ENCODE measurements at places on chromosomes 13 and 19.

GRCh38 chr13:65454403-65454802 is 1775.7 kb downstream of the PCDH9 start:
- DNase-seq = no peak

- DNase-seq = peak; percentile 15
Measured at GRCh38 chr13:95367309-95367843, 66.1 kb upstream of the ABCC4 start.

GRCh38 chr13:113083402-113084061 is 22.1 kb upstream of the F7 start:
- no peak for DNase-seq

DNA sequence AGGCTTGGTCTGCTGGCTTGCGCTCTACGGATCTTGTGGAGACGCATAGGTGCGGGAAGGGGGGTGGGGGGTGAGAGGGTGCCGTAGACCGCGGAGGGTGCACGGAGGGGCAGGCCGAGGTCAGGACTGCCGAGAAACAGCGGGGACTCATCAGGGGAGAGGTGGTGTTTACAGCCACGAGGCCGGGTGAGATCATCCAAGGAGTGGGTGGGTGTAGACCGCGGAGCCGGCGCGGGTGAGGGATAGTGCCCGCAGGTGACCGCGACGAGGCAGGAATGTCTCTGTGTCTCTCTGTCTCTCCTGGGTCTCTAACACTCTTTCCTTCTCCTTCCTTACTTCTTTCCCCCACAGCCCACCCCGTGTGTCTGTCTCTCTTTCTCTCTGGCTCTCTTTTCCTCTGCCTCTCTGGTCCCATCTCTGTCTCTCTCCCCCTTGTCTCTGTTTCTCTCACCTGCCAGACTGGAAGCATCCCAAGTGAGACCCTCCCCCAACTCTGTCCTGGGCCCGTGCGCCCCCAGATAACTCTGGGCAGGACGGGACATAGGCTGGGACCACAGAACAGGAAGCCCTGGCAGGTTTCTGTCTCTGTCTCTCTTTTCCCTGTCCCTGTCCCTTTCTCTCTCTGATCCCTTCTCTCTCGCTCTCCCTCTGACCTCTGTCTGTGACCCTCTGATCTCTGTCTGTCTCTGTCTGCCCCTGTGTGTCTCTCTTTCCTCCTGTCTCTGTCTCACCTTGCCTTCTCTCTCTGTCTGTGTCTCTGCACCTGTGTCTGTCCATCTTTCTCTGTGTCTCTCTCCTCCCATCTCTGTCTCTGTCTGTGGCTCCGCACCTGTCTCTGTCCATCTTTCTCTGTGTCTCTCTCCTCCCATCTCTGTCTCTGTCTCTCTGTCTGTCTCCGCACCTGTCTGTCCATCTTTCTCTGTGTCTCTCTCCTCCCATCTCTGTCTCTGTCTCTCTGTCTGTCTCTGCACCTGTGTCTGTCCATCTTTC is 1.8 kb upstream of the KLK4 start:
- peak; percentile 27 for DNase-seq

DNA sequence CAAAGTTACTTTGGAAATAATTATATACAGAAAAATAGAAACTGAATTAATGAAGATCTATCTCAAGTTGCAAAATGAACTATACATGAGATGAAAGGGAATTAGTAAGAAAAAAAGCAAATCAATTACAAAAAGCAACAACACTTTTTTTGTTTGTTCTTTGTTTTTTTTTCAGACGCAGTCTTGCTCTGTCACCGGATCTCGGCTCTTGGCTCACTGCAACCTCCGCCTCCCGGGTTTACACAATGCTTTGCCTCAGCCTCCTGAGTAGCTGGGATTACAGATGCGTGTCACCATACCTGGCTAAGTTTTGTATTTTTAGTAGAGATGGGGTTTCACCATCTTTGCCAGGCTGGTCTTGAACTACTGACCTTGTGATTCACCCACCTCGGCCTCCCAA is 2.2 kb downstream of the ZNF415 start:
- no peak for DNase-seq

GRCh38 chr13:51134763-51135365 is 23.8 kb upstream of the C13orf42 start:
- DNase-seq = no peak

GRCh38 chr19:45995715-45996385 is 583 bp downstream of the CCDC61 start:
- DNase-seq = no peak

Measured in inflammatory macrophage treated with lipopolysaccharide for 1 hour (primary cell).